ENCODE measurements at places on chromosomes 4 and X.

GRCh38 chrX:24676403-24677024 is 17.2 kb upstream of the POLA1 start:
- DNase-seq, result no peak

GRCh38 chrX:45614853-45615252 is 414.2 kb upstream of the DIPK2B start:
- no peak for DNase-seq

DNA sequence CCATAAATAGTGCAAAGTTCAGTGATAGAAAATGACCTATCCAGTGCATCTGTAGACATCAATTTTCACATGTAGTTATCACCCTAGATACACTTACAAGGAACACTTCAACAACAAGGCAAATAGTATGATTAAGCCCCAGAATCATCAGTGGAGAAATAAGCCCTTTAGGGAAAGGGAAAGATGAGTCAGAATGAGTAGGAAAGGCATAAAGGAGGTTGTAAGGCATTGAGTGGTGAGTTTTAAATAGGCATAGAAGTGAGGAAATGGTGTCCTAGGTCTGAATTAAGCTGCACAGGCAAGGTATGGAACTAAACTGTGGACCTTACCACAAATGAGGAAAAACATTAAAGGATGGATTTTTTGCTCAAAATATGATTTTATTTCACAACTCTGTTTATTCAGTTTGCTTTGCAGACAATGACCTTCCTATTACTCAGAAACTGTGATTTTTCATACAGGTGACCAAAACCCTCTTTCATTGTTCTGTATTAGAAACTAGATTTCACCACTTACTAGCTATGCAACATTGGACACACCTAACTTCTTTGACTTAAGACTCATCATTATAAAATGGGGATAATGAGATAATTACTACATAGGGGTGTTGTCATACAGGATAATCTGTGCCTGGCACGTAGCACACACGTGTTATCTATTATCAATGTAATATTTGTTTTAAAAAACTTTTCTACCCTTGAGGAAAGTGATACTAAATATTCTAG is 57.0 kb upstream of the MAP9 start:
- DNase-seq, result no peak

DNA sequence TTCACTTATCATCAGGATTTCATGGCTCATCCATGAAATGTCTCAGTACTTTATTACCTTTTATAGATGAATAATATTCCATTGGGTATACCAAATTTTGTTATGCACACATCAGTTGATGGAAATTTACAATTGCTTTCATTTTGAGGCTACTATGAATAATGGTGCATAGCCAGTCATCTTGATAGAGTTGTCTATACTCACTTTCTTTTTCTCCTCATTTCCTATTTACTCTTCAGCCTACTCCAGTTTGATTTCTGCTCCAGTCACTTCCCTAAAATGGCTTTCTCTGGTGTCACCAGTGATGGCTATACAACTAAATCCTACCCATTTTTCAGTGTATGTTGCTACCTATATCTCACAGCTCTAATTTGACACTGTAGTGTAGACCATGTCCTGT is 743.5 kb upstream of the MAGEB2 start:
- DNase-seq, result no peak

DNA sequence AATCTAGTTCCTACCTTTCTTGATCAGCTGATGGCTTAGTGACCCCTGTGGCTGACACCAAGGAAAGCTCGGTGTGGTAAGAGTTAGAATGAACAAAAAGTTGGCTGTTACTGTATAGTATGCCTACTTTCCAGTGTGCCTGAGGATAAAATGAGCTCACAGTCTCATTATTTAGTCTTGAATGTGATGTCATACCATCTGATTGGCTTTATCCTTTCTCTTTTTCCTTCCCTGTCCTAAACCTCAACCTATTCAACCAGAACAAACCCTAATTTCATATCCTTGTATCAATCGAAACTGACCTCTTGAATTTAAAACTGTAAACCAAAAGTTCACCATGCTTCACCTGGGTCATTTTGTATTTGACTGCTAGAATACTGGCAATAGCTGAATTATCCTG is 156.4 kb downstream of the PPARGC1A start:
- no peak for DNase-seq

DNA sequence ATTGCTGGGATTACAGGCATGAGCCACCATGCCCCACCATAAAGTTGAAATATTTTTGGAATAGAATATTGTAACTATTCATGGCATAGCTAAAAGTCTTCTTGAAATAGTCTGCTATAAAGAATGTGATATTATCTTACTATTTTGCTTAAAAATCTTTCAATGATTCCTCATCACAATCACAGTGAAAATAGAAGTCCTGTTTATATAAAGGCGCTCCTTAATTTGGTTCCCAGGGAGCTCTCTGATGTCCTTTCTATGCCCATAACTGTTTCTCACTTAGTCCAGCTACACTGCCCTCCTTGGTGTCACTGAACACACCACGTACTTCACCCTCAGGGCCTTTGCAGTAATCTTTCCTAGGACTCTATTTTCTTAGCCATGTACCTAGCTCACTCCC is 331.7 kb upstream of the GIMD1 start:
- no peak for DNase-seq

DNA sequence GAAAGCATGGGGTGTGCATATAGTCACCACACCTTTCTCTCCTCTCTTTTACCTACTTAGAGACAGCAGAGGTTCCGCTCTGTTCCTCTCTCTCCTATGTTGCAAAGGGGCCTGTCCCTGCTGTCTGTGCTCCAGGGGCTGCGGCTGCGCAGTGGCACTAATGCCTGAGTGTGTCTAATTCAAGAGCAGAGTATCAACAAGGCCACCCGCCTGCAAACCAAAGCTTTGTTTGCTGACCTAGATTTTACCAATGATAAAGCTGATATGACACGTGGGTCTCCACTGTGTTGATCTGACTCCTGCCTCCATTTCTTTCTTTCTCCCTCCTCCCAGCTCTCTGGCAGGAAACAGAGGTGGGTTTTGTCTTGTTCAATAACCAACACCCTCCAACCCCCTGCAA is 74.9 kb downstream of the NSG1 start:
- no peak for DNase-seq

GRCh38 chr4:3873408-3874027 is 107.3 kb downstream of the ADRA2C start:
- no peak for DNase-seq

DNA sequence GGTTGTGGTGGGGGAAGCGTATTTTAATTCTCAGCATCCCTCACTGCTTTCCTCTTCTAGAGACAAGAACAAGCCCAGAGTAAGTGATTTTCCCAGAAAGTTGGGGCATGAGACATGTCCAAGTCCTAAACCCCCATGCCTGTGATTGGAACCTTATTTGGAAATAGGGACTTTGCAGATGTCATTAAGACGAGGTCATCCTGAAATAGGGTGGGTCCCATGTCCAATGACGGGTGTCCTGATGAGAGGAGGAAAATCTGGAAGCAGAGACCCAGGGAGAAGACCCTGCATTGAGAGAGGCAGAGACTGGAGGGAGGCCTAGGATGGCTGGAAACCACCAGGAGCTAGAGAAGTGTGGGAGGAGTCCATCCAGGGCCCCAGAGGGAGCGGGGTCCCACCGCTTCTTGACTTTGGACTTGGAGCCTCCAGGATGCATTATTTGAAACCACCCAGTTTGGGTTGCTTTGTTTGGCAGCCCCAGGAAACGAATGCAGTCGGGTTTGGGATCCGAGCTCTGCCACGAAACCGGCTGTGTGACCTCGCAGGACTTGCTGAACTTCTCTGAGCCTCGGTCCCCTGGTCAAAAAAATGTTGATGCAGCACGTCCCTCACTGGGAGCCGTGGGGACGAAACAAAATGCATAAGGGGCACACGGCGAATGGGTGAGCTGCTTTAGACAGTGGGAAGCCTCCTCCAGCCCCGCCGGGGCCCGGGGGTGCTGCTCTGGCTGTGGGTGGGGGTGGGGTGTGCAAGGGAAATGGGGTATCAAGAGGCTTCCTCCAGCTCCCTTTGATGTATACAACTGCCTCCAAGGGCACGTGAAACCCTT is 113.9 kb downstream of the CPZ start:
- DNase-seq, result no peak

GRCh38 chr4:157572284-157572683 is 351.8 kb downstream of the GRIA2 start:
- no peak for DNase-seq

- DNase-seq, result no peak
Measured at GRCh38 chrX:45517090-45517973, 316.7 kb upstream of the DIPK2B start.

GRCh38 chrX:140190441-140191108 is 225.3 kb upstream of the CXorf66 start:
- no peak for DNase-seq

GRCh38 chr4:82515705-82516104 is 46.1 kb downstream of the TMEM150C start:
- DNase-seq, result peak; percentile 11

- DNase-seq, result no peak
Measured at GRCh38 chrX:71618303-71618721, at the start of gene CXCR3. Gene CXCR3 (minus strand): TSS chrX:71618511. CDS start chrX:71618449, 62 bp downstream.

DNA sequence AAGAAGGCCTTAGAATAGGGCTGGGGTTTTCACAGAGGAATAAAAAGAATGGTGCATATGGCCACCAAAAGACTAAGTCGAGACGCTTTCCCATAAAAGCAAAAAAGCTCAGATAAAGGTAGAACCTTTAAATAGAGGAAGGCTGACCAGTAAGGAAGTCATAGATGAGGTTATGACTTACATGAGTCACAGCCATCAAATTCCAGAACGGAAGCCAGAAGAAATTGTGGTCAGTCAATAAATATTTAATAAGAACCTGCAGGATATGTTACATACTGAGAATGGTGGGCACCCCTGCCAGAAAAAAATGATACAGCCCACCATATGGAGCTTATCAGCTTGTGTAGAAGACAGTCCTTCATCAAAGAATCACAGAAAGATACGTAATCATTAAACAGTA is 120.1 kb downstream of the MANBA start:
- no peak for DNase-seq

DNA sequence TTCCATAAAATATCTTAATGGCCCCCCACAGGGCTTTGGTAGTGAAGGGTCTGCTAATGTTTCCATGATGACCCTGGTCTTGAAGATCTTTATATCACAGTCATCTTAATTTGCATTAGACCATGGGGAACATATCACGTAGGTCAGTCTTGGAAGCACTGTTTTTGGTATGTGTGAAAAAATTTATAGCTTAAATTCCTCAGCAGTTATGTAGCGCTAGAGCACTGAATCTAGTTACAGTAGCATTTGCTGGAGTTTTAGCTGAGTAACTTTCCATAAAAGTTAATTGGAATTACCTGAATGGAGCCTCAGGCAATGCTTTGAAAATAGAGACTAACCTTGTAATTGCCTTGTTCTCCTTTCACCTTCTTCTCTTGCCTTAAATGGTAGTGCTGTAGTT is 648.8 kb downstream of the IQCM start:
- DNase-seq, result no peak

DNA sequence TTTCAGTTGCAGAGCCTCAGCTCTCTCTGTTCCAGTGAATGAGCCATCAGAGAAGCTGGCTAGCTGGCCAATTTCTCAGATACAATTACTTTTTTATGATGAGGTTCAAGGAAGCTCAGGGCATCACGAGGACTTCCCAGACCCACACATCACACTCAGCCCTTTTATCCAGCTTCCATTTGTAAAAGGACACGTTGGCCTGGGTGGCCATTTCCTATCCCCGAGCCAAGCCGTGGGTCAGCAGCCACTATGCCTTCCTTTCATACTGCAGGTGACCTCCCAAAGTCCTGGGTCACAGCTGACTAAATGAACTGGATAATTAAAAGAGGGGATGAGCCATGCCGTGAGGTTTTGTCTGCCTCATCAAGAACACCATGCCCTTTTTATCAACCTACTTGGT is 236.9 kb upstream of the PPARGC1A start:
- DNase-seq, result no peak

DNA sequence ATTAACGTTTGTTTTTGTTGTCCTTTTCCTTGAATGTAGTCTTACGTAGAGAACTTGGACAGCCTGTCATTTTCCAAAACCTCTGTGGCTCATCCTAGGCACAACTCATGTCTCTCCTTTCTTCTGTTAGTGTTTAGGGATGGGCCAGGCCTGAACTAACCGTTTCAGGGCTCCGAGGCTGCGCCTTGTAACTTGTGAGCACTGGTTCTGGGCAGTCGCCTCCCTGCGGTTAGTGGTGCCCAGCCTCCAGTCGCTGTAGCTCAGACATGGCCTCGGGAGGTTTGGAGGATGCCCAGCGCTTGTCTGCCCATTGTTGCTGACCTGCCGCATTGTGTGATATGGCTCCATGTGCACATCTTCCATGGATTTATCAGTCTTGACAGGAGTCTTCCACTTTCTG is 32.8 kb downstream of the TMEM131L start:
- no peak for DNase-seq

GRCh38 chr4:188639479-188640100 is 500.3 kb downstream of the TRIML1 start:
- no peak for DNase-seq

DNA sequence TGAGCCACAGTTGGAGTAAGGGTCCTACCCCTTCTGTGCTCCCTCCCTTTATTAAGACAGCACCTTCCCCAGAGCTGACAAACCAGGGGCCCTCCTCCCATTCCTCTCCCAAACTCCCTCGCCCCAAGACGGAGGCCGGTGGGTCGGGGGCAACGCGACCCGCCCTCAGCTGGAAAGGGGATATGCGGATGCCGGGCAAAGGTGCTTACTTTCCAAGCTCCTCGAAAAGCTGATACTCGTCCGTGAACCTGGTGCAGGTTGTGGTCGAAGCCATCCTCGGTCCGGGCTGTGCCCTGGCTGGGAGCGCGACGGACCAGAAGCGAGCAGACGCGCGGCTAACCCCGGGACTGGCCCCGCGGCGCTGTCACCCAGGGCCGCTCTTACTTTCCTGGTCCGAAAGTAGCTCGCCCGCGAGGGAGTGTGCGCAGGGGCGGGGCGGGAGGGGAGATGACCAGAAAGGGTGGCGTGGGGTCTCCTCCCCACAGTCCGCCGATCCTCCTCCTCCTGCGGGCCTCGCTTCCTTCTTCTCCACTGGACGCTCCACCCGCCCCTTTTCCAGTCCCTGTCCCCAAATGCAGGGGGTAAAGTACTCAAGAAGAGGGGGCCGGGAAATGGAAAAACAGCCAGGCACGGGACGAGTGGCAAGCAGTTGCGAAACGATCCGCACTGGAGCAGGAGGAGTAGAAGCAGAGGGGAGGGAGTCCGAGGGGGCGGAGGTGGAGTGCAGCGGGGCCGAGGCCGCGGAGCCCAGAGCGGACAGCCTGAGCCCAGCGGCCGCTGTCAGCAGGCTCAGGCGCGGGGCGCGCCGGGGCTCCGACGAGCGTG is 531 bp downstream of the CAMK2D start:
- DNase-seq, result peak; percentile 41

- no peak for DNase-seq
Measured at GRCh38 chr4:83153417-83153816, 38.9 kb upstream of the PLAC8 start.

GRCh38 chr4:149889991-149890390 is 74.3 kb upstream of the IQCM start:
- DNase-seq, result no peak

DNA sequence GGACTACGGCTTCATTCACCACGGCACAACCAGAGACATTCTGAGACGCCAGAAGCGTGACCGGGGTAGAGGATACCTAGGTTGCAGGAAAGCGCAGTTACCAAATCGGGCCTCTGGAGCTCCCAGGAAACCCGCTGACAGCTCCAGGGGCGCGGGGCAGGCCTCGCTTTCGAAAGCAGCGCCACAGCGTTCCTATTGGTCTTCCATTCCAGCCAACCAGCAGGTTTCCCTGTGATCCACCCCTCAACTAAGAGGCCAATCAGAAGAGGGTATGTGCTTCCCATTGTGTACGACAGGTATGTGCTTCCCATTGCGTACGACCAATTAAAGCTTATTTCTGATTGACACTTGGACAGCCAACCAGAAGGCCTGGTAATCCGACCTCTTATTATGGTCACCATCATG is 14.9 kb downstream of the SNX12 start:
- no peak for DNase-seq

Measured in NCI-H446 treated with DMSO at 0.1 percent for 48 hours (cell line).